ENCODE measurements at places on chromosomes 4 and X.

DNA sequence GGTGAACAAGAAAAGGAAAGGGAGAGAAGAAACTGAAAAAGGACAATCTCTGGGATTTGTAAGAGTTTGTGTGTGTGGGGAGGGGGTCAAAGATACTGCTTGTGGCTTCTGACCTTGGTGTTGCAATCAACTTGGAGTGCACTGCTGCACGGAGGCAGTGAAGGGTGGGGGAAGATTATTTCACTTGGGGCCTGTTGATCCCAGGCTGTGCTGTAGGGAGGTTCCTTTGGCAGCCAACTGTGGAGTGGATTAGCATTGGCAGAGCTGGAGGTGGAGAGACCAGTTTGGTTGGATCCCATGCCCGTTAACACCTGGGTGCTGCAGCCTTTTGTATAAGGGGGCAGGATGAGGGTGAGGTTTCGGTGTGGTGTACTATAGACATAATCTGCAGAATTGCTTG is 38.2 kb downstream of the AFF1 start:
- DNase-seq, result no peak

DNA sequence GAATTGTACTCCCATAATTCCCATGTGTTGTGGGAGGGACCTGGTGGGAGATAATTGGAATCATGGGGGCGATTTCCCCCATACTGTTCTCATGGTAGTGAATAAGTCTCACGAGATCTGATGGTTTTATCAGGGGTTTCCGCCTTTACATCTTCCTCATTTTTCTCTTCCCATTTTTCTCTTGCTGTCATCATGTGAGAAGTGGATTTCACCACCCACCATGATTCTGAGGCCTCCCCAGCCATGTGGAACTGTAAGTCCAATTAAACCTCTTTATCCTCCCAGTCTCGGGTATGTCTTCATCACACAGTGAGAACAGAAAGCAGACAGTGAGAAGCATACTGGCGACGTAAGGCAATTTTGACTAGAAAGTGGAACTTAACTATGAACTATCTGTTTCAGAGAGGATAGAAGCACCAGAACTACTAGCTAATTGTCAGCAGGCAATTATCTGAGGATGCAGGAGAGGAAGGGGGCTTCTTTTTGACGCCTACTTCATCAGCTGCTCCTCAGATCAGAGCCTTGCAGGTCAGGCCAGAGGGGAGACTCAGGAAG is 8.5 kb upstream of the GPR50 start:
- DNase-seq, result no peak

DNA sequence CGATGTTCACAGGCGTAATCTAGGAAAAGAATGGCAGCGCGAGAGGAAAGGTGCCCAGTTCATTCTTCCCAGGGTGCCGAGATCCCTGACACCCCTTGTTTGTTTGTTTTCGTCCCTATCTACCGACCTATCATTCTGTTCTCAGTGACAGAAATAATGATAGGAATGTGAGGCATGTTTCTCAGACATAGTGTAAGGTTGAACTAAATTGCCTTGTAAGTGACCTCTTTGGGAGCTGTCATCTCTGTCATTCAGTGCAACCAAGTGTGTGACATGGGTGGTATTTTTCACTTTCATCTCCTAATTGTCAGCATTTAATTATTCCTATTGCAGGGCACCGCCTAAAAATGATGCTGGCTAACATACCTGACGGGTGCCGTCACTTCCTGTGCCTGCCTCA is 24.4 kb downstream of the CLDN22 start:
- DNase-seq, result no peak

DNA sequence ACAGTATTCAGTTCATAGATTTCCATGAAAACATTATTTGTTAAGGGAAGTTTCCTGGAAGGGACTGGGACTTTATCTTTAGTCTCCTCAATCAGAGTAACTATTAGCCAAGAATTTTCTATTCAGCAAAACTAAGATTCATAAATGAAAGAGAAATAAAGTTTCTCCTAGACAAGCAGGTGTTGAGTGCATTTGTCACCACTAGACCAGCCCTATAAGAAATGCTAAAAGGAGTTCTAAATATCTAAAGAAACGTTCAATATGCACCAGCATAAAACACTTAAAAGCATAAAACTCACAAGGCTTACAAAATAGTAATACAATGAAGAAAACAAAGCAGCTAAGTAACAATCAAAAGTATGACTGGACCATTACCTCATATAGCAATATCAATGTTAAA is 423.0 kb downstream of the TECRL start:
- DNase-seq, result no peak

DNA sequence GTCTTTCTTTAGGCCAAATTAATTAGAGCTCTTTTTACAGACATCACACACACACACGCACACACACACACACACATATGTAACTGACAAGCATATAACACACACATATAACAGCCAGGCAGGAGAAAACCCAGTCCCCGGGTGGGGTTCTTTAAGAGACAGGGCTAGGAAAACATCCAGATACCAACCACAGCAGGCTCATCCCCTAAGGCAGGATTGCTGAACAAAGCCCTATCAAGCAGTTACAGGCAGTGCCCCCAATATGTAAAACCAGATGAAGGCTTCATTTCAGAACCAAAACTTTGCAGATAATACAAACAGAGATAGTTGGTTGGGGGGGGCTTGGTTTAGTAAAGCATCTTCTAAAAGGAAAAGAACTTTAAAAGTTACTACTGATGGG is 18.0 kb upstream of the FAM47E start:
- no peak for DNase-seq

DNA sequence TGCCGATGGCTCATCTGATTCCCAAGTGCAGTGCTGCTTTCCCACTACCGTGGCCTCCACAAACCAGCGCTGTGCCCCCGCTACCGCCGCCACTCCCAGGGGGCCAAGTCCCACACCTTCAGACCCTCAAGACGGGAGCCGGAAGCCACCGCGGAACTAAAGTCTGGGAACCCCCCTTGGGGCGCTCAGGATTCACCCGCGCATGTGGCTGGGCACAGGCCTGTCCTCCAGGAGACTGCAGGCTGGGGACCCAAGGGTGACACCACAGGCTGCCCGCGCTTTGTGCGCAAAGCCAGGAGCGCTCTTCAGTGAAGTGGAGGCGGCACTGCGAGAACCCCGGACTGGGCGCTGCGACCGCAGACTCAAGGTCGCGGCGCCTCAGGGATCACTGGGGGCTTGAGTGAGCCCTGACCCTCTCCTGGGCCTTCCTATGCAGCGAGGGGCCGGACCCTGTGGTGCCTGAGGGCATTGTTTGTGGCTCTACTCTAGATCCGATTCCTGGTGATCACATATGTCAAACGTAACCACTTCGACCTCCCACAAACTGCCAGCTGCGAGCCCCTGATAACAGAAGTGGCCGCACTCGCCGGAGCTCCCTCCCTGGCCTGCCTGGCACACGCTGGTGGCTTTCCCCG is 20.4 kb upstream of the TBC1D14 start:
- no peak for DNase-seq

DNA sequence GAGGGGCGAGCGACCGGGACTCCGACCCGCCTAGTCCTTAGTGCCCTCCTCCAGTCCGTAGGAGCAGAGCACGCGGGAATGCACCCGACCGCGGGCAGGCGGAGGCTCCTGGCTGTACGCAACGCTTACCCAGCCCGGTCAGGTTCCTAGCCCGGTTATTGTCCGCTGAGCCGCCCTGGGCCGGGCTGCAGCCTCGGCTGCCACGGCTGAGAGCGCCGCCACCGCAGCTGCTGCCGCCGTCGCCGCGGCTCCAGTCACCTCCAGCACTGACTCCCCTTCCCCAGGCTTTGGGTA is at the start of gene AMER1:
Gene AMER1, minus strand, starts transcription at position 268 of the 294 bp plus-strand sequence. CDS start 12,422 bp downstream, outside the sequence.
- no peak for DNase-seq

DNA sequence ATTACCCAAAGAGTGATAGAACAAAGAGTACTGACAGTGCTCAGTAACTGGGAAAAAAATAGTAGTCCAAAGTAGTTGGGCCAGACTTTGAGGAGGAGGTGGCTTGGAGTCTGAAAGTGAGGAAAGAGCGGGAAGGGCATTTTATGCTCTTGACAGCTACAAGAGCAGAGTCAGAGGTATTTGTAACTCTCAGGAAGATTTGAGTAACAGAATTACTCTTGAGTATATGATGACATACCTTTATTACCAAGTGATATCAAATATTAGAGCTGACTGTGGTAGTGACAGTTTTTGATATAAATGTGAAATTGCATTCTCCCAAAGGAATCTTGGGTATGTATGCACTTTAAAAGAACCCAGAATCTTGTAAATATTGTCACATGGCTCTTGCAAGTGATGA is 2.2 kb downstream of the SLAIN2 start:
- DNase-seq, result no peak

DNA sequence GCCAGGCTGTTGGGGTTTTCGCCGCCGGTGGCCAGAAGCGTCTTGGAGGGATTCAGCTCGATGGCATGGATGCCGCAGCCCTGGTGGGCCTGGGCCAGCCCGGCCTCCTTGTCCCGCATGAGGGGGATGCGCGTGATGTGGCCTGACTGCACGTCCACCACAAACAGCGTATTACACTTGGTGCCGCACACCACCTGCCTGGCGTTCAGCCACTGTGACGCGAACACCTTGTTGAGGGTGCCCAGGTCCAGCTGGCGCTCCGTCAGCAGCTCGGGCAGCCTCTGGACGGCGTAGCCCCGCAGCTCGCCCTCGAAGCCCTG is 728 bp downstream of the DCAF12L2 start:
- no peak for DNase-seq
